SJCRH30 (cell line): ENCODE measurements at places on chromosomes 5 and 9. TPM values are rescaled to one million over a fixed set of nuclear protein-coding genes. Genes with fewer than 3 reads are reported as not detected.

- peak; percentile 45 for DNase-seq
These were observed 40.6 kb downstream of the SGCD start for GRCh38 chr5:156367597-156367996.

GRCh38 chr9:122265149-122265915 is 650 bp downstream of the MRRF start:
- no peak for DNase-seq

DNA sequence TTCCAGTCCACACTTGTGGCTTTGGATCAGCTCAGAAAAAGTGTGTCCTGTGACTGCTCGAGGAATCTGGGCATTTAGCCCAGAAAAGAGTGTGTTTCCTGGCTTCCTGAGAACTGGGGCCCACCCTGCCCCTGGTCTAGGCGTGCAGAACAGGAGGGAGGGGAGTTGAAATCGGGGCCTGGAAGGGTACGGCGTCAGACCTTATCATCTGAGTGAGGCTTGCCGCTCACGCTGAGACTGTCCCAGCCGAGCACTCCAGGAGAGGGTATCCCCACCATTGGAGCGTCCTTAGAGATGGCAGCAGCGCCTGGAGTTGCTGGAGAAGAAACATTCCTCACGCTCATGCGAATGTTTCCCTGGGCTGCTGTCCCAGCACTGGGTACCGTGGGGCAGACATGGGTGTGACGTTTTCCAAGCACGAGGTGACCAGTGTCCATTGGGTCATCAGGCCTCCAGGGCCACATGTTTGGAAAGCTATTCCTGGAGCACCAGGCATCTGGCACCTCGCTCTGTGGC is 22.5 kb downstream of the NEK6 start:
- DNase-seq, result no peak

DNA sequence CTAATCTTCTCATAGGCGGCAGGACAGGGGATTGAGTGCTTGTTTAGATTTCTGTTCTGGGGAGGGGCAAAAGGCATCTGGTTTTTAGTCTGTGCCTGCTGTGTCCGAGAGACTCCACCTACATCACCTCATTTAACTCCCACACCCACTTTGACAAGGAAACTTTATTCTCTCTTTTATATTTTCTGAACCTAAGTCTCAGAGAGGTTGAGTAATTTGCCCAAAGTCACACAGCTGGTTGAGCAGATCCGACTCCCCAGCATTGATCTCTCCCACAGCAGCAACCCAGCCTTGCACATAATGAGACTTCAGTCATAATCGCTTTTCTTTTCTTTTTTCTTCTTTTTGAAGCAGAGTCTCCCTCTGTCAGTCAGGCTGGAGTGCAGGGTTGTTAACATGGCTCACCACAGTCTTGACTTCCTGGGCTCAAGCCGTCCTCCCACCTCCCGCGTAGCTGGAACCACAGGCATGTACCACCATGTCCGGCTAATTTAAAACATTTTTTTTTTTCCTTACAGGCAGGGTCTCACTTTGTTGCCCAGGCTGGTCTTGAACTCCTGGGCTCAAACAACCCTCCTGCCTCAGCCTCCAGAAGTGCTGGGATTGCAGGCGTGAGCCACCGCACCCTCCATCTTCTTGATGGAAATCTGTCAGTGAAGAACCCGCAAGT is 36.5 kb upstream of the ANKRD33B start:
- DNase-seq, result peak; percentile 51

- DNase-seq, result no peak
These were observed 508.6 kb downstream of the RASEF start for GRCh38 chr9:82554381-82554780.

DNA sequence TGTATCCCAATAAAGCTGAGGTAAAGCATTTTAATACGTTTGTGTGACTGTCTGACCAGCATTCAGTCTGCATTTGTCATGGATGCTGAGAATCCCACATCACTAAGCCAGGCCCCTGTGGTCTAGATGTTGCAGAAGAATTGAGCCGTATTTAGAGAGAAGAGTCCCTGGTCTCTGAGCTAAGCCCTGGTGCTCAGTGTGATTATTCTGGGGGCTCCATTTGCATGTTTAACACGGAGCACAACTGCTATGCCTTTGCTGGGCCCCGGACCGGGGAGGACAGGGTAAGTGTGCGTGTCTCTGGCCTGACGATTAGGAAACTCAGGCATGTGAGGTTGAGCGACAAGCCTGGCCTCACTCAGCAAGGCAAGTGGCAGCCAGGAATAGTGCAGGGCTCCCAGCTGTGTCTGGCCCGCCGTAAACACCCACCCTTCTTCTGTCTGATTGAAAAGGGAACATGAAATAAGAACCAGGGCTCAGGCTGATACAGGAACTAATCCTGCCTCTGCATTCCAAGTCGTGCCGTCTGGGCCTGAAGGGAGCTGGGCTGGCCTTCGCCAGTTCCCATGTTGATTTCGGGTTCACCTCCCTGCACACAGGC is 22.3 kb downstream of the FAM78A start:
- DNase-seq, result peak; percentile 51

GRCh38 chr9:14056316-14056861 is 257.6 kb downstream of the NFIB start:
- peak; percentile 50 for DNase-seq

- DNase-seq, result no peak
These were observed 126.7 kb downstream of the MED10 start for GRCh38 chr5:6251565-6252102.

DNA sequence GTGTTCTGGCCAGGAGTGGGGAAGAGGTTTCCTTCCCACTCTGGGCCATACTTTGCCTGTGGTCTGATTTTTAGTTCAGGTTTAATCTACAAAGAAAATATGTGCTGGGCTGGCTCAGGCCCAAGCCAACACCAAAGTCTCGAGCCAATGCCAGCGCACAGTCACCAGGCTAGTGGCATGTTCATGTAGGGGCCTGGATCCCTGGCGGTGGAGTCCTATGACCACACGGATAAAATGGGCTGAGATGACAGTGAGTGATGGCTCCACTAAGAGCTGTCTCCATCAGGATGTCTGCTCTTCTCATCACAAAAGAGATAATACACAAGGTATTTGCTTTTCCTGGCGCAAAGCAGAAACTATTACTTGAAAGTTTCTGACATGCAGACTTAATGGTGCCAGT is 92.9 kb upstream of the PTPN3 start:
- no peak for DNase-seq

DNA sequence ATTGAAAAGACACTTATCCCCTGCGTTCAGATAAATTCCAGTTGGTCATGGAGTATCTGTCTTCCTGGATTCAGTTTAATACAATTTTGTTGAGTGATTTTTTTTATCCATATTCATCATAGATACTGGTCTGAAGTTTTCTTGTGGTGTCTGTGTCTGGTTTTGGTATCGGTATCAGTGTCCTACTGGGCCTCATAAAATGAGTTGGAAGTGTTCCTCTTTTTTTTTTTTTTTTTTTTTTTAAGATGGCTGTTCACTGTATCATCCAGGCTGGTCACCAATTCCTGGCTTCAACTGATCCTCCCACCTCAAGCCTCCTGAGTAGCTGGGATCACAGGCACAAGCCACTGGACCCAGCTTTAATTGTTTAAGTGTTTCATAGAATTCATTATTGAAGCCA is 2.9 kb upstream of the CAMSAP1 start:
- DNase-seq, result no peak

GRCh38 chr5:113181853-113182490 is 205.4 kb downstream of the DCP2 start:
- DNase-seq, result no peak

DNA sequence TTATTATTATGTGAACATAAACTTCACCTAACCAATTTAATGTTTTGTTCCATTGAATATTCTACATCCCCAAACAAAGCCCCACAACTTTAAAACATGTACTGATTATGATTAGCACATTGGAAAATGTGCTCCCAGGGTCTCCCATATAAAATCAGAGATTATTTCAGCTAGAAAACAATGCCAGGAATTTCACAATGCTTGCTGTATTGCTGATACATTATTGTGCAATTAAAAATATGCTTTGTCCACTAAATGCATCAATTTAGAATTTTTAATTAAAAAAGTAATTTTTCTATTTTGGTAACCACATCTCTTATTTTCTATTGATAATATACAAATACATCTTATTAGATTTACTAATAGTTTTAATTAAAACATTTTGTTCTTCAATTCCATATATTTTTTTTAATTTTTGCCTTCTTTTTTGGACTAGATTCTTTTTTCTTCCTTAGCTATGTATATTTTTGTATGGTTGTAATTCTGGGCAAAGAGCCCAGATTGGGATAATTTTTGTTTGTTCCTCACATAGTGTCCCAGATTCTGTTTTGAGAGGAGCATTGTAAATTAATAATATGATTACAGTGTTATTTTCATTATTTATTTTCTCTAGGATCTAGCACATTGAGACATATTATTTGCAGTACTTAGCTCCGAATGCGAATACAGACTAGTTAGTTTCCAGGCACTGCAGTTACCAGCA is 241.5 kb upstream of the CDH18 start:
- no peak for DNase-seq

- no peak for DNase-seq
These were observed 3.6 kb upstream of the TMEM210 start for GRCh38 chr9:137175345-137175961.

GRCh38 chr9:129945314-129945713 is 97.7 kb downstream of the FNBP1 start:
- no peak for DNase-seq

DNA sequence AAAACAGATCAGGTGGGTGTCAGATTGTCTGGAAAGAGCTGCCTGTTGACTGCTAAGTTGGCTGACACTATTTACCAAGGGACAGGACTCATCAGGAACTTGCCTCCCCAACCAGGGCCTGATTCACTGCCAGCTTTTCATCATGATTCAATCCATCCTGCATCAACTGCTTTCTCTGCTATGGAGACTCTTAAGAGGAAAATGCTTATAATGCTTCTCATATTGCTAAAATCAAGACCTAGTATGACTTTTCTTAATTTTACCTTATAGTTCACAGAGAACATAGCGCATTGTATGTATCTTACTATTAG is 21.3 kb downstream of the HTR4 start:
- no peak for DNase-seq

- DNase-seq, result no peak
These were observed 124.2 kb upstream of the IRX4 start for GRCh38 chr5:2006971-2007291.

DNA sequence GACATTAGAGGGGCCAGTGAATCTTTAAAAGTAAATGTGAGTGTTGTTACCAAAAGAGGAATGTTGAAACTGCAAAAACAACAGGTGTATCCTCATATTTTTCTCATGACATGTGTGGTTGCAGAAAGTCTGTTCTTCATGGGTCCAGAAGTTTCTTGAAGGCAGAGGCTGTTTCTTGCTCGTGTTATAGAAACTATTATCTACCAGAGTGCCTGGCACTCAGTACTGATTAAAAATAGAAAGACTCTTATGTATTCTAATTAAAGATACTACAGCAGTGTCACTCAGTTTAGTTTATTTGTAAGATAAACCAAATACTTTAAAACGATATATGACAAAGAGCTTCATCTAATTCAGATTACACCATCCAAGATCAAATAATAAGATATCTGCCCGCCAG is 1864.2 kb upstream of the WWC1 start:
- DNase-seq, result no peak

GRCh38 chr5:113660706-113661250 is 147.3 kb downstream of the YTHDC2 start:
- no peak for DNase-seq

DNA sequence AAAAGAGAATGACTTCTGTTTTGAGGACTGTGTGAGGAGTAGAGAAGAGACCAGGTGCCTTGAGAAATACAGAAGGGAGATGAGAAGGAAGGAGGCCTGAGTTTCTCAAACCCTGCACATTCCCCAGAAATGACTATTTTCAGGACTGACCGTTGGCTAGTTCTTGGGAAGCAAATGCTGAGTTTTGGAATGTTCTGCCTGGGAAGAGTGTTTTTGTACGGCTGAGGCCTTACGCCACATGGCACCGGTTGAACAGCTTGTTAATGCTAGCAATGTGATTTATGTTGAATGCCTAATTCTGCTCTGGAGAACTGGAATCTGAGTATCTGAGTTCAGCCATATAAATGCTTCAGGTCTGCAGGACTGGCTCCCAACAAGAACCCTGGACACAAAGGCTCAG is 152.7 kb upstream of the ADAMTS16 start:
- no peak for DNase-seq

- no peak for DNase-seq
These were observed 21.0 kb downstream of the DIAPH1 start for GRCh38 chr5:141597814-141598213.

CCL21 gene
- not detected in 2 replicates for total RNA-seq

NEUROG1 gene
- total RNA-seq, result not detected in 2 replicates

PCDHB11 gene
- 8.9 and 9.8 TPM in 2 replicates for total RNA-seq

ECSCR gene
- 0.14 TPM in 1 of 2 replicates, not detected in the other for total RNA-seq

LHFPL2 gene
- total RNA-seq, result 20.5 and 21.7 TPM in 2 replicates

IL9 gene
- total RNA-seq, result not detected in 2 replicates

ZNF883 gene
- total RNA-seq, result not detected in 2 replicates

LIX1 gene
- 0.04 and 0.15 TPM in 2 replicates for total RNA-seq
